Astrocyte (in vitro differentiated cells and primary cell): ENCODE measurements at places on chromosomes 5 and 9. TPM values are rescaled to one million over a fixed set of nuclear protein-coding genes. Genes with fewer than 3 reads are reported as not detected.

The DMAC1 gene
- 36.0 and 44.0 TPM in 2 replicates for total RNA-seq

The PTGDS gene
- total RNA-seq: 5.0 and 5.6 TPM in 2 replicates

The FABP6 gene
- 0.53 TPM in 1 of 2 replicates, not detected in the other for total RNA-seq

The SPATA31C1 gene
- not detected in 2 replicates for total RNA-seq

The SLC6A7 gene
- total RNA-seq: not detected in 2 replicates

The SPATA31A3 gene
- total RNA-seq: not detected in 2 replicates

The CCDC112 gene
- 10.5 and 13.0 TPM in 2 replicates for total RNA-seq
